Vagina (tissue), 2 donors: ENCODE measurements at places on chromosomes 4 and X. TPM values are rescaled to one million over a fixed set of nuclear protein-coding genes. Genes with fewer than 3 reads are reported as not detected.

Gene F8A3
- total RNA-seq: 5.2 TPM

Gene PRSS12
- total RNA-seq: 15.0 TPM

Gene FGF5
- not detected for total RNA-seq

Gene HTT
- 49.8 TPM for total RNA-seq

Gene PRDM8
- 15.0 TPM for total RNA-seq

Gene MAPK10
- 123 TPM for total RNA-seq

Gene MAGEE2
- not detected for total RNA-seq

Gene CFAP47
- total RNA-seq: not detected

Gene GLOD5
- total RNA-seq: not detected

Gene OTUD6A
- not detected for total RNA-seq

Gene MAGEB16
- not detected for total RNA-seq

Gene KLHL4
- total RNA-seq: 0.25 TPM
